HFFc6 (cell line): ENCODE measurements at places on chromosomes 5 and 9. TPM values are rescaled to one million over a fixed set of nuclear protein-coding genes. Genes with fewer than 3 reads are reported as not detected.
A peak's percentile ranks its signal among the peaks of the same experiment; 100 is the strongest.

GRCh38 chr5:88474574-88474973 is 205.9 kb upstream of the TMEM161B start:
- no peak for DNase-seq

GRCh38 chr5:140362875-140363630 is 3.1 kb downstream of the SLC4A9 start:
- DNase-seq = peak; percentile 51

The CMYA5 gene
- 0.35 to 0.87 TPM (median 0.39 TPM) in 3 replicates for total RNA-seq

GRCh38 chr9:69253057-69253456 is 72.0 kb upstream of the ENTREP1 start:
- no peak for DNase-seq

- no peak for DNase-seq
Observed at GRCh38 chr9:84151640-84152039, 171.0 kb downstream of the RMI1 start.

- DNase-seq = no peak
Observed at GRCh38 chr5:149750596-149750995, 20.5 kb downstream of the PPARGC1B start.

- no peak for DNase-seq
Observed at GRCh38 chr5:6182271-6182815, 196.0 kb downstream of the MED10 start.

DNA sequence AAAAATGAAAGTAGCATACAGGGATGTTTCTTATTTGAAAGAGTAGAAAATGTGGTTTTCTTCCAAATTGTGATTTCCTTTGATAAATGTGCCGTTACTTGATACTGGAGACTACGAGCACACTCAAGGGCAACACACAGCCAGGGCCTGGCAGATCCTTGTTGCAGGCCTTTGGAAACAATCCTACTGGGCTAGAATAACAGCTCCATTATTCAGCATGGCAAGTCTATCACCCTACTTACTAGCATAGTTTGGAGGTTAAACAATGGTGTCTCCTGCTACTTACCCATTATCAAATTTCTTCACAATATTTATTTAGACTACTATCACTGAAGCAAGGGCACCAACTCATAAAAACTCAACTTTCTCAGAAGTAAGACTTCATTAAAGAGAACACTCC is 140.8 kb upstream of the ZNF608 start:
- DNase-seq = no peak

The UGT3A1 gene
- total RNA-seq = not detected in 3 replicates

The FBN2 gene
- total RNA-seq = 182 to 272 TPM (median 192 TPM) in 3 replicates

The NACC2 gene
- total RNA-seq = 38.8 and 42.9 TPM in 2 replicates

DNA sequence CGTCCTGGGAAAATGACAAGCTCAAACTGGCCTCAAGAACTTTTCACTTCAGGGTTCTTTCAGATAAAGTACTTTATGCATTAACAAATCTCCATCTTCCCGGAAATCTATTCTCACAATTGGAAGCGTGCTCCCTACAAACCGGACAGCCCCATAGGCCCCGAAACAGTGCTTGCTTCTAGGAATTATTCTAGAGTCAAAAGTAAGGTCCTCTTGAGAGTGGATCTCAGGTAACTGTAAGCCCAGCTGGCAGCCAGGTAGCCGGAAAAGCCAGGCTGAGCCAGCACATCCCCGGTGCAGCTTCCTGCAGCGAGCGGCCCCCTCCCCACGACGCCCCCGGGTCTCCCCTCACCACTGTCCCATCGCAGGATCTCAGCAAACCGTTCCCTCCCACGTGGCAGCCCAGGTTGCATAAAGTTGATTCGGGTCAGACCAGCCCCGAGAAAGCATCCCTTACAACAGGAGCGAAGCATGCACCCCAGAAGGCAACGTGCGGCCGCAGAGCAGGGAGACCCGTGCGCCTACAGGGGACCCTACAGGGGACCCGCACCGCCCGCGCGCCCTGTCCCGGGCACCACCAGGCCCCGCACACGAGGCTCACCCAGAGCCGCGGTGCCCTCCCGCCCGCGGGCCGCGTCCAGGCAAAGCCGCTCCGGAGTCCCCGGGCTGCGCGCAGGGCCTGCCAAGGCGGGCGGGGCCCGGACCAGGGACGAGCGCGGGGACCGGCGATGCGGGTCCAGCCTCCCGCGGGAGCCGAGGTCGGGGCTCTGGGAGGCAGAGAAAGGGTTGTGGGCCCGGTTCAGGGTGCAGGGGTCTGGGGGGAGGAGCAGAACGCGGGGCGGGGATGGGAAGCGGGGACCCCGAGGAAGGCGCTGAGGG is 920 bp downstream of the LPCAT1 start:
- no peak for DNase-seq

DNA sequence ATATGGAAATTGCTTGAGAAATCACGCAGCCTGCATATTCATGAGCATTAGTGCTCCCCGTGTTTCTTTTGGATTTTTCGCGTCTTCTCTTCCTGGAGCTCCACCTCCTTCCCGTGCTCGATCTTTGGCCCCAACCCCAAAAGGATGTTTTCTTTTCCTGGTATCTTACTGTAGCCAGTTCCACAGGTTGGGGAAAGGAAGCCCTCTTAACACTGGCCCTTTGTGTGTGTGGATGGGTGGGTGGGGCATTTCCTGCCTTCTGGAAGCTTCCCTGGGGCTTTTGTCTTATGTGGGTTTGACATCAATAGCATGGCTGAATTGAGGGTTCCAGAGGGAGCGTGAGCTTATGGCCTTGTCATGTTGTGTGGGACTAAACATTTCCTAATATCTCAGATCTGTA is 21.9 kb downstream of the STXBP1 start:
- DNase-seq = no peak

The SREK1IP1 gene
- 18.7 to 24.5 TPM (median 22.4 TPM) in 3 replicates for total RNA-seq

DNA sequence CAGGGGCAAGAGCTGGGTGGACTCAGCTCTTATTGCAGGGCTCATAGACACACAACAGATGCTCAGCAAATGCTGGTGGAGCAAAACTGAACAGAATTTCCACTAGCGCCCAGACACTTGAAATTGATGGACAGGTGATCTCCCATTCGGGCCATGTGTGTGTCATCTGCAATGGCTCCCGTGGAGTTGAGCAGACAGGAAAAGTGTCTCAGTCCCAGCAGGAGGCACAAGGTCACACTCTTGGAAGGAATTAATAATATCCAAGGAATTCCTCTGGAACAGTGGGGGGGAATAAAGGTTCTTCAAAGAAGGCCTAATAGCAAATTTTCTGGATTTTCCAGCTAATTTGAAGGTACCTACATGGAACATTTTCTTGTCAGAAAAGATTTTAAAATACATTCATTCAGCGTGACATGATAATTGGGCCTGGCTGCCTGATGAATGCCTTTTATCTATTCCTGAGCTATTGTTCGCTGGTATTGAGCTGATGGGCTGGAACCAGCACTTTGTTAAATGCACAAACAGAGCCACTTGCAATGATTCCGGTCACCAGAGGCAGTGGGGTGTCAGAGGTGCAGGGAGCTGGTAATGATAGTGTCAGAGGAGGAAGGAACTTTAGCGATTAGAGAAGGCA is 31.5 kb upstream of the ALDH1B1 start:
- DNase-seq = no peak

The C5 gene
- total RNA-seq = 1.3 to 2.2 TPM (median 2.0 TPM) in 3 replicates

- DNase-seq = peak; percentile 82
Observed at GRCh38 chr5:76622973-76623596, at the start of gene F2RL2. TSS of gene F2RL2 (minus strand) at chr5:76623403. CDS start at chr5:76623230, 173 bp downstream.

The SLC34A1 gene
- not detected in 3 replicates for total RNA-seq

- peak; percentile 95 for DNase-seq
Observed at GRCh38 chr5:109455598-109456096, 45.9 kb upstream of the PJA2 start.

GRCh38 chr5:134275822-134276221 is 49.9 kb upstream of the PPP2CA start:
- no peak for DNase-seq

GRCh38 chr9:101376111-101376848 is 8.5 kb downstream of the BAAT start:
- DNase-seq = peak; percentile 96

DNA sequence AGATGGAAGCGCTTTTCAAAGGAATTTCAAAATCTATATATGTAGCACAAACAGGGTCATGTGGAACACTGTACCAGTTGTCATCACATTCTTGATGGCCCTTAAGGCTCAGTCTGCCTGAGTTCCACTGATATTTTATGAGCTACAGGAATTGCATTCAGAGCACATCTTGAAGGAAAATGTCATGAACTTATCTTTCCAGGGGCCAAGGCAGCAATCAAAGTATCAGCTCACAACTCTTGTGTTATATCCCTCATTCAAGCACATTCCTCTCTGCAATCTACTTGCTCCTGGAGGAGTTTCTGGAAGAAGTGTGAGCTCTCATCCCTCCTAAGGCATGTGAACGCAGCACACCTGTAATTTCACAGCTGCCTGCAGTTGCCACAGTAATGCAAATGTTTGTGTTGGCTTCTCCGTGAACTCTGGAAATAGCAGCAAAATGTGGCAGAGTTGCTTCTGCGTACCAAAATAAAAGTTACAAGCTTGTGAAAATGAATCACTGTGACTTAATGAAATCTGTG is 89.7 kb upstream of the EQTN start:
- no peak for DNase-seq

- DNase-seq = peak; percentile 35
Observed at GRCh38 chr9:120916588-120916987, 10.0 kb downstream of the TRAF1 start.

DNA sequence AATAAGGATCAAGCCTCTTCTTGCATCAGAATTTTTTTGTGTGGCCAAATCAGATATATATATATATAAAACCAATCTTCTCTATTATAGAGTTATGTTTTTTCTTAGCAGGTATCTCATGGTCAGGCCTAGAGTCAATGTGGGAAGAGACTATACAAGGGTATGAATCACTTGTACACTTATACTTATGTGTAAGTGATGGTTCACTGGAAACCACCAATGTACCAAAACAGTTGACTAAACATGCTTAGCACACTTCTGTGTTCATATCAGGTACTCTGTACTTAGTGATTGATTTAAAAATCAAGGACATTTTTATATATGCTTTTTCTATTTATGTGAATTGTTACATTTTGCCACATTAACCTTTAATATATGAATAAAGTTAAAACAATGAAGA is 92.6 kb downstream of the CWC27 start:
- no peak for DNase-seq

GRCh38 chr9:28255174-28255573 is 681.9 kb upstream of the C9orf72 start:
- no peak for DNase-seq

- DNase-seq = no peak
Observed at GRCh38 chr5:5481206-5481605, 58.7 kb downstream of the ICE1 start.

DNA sequence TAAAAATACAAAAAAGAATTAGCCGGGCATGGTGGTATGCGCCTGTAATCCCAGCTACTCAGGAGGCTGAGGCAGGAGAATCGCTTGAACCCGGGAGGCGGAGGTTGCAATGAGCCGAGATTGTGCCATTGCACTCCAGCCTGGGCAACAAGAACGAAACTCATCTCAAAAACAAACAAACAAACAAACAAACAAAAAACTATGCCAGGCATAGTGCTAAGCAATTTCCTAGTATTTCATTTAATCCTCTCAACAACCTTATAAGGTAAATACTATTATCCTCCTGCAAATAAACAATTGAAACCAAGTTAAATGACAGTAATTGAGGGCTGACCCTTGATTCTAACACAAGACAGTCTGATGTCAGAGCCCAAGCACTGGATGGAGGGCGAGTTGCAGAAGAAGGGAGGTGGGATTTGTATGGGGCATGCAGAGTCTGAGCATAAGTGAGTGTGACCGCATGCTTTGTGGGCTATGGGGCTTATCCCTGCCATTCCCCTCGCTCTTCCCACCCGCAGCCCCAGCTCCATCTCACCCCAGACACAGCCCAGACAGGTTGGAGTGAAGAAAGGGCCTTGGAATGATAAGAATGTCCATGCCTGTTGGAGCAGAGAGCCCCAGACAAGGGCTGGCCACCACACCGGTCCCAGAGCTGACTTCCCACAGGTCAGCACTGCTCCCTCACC is 24.3 kb upstream of the RPS14 start:
- DNase-seq = peak; percentile 42

The SLC6A19 gene
- total RNA-seq = not detected in 3 replicates

DNA sequence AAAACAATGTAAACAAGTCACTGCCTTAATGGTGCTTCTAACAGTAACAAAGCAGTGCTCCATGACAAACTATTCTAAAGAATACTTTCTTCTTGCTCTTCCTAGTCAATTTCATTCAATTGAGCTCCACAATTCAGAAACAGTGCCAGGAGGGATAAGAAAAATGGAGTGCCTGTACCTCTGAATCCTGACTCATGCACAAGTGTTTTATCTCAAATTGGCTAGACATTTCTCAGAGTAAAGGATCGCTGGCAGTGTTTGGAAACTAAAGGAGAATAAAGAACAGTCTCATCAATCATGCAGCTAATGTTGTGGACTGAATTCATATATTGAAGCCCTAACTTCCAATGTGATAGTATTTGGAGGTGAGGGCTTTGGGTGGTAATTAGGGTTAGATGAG is 27.6 kb downstream of the SLC25A51 start:
- DNase-seq = no peak

GRCh38 chr9:112719696-112720095 is 1.8 kb upstream of the INIP start:
- DNase-seq = peak; percentile 28

DNA sequence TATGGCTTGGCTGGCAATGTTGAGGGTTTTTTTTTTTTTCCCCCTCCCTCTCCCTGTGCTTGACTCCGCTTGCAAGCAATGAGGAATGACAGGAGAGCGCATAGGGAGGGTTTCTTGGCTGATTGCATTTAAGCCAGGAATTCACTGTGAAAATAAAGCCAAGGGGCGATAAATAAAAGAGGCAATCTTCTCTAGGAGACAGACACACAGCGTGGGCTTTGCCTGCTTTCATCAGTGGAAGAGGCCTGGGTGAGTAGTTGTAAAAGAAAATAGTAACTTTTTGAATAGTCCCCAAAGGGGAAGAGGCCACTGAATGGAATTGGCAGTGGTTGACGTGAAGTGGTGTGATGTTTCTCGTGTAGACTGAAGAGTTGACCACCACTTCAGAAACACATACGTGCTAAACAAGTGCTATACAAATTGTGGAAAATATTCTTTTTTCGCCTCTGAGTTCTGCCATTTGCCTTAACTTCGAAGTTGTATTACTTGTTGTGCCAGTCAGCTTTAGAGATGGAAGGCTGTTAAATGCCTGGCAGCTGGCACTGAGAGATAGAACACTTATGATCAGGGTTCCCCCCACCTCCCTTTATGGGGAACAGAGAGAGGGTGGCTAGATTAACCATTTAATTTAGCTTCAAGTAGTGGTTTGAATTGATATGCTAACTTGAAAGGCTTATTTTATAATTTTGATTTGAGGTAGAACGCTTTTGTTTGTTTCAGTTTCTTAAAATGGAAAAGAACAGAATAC is 3.0 kb downstream of the ZSWIM6 start:
- peak; percentile 35 for DNase-seq

DNA sequence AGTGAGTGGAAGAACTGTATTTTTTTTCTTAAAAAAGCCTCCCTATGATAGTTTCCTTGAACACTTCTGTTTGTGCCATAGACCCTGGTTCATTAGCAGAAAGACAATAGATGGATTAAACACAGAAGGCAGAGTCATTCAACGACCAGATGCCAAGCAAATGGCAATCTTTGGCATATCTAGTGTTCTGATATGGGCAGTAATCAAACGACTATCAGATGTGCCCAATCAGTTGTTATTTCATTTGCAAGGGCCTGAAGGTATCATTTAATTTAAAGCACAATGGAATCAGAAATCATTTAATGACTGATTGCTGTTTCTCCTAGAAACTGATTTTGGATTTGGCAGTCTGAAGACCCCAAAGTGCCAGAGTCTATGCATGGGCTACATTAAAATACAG is 61.3 kb downstream of the SGCD start:
- no peak for DNase-seq
